GM13977 (cell line): ENCODE measurements at places on chromosomes 5 and 9.

DNA sequence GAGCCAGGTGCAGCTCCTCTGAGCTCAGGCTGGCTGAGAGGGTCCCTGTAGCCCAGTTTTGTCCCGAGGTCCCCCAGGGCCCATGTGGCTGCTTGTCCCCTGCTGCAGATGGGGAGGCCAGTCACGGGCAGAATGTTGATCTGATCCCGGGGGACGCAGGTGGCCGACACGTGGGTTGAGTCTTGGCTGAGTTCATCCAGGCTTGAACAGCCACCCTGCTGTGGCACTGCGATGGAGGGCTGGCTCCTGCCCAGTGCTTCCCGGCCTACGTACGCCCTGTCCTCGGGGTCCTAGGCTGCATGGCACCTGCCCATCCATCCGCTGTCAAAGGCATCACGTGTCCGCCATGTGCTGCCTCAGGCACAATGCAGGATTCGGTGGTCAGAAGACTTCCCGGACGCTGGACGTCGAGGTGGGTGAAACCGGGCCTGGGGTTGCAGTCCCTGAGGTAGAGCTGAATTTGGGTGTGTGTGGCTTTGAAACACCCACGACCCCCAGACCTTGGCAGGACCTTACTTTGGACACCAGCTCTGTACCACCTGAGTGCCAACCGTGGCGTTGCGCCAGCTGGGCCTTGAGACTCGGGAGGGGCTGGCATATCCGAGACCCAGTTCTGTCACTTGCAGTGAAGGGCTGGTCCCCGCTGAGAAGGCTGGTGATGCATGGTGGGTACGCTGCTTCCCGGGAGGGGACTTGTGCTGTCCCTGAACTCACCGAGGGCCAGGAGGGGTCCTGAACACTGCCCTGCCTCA is 22.3 kb downstream of the RXRA start:
- DNase-seq: no peak

DNA sequence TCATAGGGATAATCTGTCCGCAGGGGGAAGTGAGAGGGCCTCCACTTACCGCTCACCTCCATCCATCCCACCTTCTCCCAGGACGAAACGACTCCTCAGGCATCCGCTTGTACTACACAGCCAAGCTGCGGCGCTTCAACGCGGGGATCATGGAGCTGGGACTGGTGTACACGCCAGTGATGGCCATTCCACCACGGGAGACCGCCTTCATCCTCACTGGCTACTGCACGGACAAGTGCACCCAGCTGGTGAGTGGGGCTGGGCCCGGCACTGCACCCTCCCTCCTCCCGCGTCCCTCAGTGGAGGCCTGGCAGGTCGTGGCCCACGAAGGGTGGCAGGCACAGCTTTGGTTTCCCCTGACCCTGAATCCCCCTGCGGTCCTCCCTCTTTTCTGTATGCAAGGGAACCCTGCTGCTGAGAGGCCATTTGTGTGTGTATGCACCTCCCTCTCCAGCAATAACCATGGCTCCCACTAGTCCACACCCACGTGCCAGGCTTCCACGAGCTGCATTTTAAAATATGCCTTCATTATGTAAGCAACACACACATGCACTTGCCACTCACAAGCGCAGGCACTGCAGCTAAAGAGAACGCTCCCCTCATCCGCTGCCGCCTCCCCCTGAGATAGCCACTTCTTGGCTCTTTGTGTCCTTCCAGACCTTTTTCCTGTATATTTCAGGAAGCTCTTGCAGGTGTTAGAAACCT is 11.8 kb downstream of the DBH start:
- DNase-seq: no peak

DNA sequence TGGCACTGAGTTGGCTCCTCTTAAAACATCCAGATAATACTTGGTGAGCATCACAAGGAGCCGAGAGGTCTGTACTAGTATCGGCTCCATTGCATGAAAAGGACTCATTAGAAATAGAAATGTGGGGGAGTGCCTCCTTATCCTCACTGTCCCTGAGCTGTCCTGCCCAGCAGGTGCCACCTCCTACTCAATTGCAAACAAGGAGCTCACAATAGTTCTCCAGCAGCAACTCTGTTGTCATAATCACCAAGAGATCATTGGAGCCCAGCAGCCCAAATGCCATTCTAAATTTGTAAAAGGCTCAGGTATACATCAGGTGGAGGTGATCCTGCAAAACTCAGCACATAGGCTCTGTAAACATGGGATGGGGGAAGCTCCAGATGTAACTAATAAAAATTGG is 99.1 kb downstream of the PLK2 start:
- no peak for DNase-seq

GRCh38 chr5:87300744-87301143 is 33.1 kb downstream of the RASA1 start:
- DNase-seq: no peak

DNA sequence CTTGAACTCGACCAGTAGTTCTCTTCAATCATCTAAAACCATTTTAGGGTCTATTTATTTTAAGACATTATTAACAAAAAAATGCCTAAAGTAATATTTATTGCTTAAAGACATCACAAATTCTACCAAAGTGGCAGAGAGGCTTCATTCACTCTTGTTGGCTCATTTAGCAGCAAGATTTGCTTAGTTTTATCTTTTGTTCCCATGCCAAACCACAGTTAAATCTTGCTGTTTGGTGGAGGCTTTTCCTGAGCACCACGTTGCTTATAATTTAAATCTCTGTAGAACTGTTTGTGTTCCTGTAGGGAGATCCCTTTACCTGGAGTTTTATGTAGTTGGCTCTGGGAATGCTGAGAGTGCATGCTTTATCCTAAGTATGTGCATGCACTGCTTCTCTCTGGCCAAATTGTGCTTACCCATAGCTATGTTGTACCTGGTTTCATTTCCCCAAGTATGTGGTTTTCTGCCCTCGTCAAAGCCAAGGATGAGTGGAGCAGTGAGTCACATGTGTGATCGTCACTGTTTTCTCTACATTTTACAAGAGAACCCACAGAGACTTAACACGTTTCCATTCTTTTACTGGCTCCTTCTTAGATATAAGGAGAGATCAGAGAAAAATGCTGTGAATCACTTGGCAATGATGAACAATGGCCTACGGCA is 42.1 kb upstream of the MAST4 start:
- DNase-seq: peak; percentile 61

DNA sequence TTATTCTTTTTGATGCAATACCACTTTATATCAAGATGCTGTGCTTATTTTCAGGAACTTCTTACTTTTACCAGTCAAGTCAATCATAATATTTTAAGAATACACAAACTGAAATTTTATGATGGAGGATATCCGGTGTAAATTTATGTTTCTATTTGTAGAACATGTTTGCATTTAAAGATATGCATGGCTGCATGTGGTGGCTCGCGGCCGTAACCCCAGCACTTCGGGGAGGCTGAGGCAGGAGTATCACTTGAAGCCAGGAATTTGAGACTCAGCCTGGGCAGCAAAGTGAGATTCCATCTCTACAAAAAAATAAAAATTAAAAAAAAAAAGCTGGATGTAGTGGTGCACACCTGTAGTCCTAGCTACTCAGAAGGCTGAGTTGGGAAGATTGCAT is 73.5 kb upstream of the ALDH1A1 start:
- no peak for DNase-seq

DNA sequence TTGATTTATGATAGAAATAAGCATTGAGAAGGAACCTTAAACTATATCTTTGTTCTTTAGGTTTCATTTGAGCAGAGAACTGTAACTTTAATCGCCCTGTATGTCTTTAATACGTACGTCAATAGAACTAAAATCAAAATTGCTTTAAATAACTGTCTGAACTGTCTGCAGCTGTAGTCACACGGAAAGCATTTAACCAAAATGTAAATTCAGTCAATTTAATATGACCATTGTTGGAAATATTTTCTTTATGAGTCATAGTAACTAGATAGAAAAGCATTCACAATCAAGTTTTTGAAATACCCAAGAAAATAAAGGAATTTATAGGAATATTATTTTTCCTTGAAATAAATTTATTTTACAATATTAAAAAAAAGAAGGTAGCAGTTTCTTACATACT is 157.1 kb upstream of the CDH6 start:
- no peak for DNase-seq

DNA sequence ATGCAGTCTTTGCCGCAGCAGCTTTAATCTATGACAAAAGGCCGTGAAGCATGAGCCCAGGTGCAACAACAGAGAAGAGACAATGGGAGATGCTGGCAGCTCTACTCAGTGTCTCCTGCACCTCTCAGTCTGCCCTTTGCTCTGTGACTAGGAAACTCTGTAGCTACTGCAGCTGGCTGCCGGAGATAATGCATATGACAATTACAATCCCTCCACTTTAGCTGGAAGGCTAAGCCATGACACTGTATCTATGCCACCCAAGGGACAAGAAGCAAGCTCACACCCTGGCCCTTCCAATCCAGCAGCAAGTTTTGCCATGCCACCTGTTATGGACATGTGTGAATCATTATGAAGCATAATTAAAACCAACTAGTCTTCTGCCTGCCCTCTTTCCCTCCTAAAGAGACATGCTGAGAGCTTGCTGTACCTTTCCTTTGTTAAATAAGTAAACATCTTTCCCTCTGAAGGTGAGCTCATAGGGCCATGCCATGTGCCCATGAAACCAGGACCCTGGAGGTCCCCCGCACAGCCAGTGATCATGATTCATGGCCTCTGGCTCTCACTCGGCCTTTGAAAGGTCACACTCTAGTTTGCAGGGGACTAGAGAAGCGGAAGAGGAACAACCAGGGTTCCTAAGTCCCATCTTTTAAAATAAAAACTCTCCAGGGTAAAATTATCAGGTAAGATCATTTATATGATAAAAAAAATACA is 219.4 kb downstream of the SPOCK1 start:
- no peak for DNase-seq

DNA sequence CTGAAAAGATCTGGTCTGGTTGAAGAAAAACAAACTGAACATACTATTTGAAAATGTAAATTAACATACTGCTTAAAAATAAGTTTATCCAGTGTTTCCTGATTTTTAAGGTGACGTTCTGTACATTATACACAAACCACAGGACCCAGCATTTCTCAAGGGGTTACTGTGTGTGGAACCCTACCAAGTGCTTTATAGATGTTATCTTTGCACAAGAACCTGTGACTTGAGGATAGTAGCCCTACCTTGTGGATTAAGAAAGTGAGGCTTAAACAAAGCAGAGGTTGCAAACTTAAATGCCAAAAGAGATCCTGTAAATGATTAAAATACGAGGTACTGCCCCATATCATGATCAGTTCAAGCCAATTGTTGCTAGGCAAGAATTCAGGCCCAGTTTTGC is 4.7 kb downstream of the KLF9 start:
- DNase-seq: no peak

DNA sequence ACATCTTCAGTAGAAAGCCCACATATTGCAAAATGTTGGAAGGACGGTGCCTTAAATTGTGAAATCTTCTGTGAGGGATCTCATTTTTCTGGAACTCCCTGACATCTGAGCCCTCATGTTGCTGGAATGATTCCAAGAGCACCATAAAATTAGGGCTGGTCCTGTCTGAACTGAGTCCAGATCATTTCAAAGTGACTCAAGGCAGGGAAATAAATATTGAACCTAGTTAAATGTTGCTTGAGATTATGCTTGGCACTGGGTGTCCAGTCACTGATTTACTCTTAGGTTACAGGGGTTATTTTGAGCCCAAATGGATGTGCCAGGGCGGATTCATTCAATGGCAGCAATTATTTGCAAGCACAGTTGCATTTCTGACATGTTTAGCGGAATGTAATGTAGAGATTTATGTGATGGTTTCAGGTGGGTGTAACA is 437.0 kb downstream of the PIK3R1 start:
- no peak for DNase-seq

- DNase-seq: no peak
Observed at GRCh38 chr9:20643660-20644059, 21.4 kb upstream of the MLLT3 start.

DNA sequence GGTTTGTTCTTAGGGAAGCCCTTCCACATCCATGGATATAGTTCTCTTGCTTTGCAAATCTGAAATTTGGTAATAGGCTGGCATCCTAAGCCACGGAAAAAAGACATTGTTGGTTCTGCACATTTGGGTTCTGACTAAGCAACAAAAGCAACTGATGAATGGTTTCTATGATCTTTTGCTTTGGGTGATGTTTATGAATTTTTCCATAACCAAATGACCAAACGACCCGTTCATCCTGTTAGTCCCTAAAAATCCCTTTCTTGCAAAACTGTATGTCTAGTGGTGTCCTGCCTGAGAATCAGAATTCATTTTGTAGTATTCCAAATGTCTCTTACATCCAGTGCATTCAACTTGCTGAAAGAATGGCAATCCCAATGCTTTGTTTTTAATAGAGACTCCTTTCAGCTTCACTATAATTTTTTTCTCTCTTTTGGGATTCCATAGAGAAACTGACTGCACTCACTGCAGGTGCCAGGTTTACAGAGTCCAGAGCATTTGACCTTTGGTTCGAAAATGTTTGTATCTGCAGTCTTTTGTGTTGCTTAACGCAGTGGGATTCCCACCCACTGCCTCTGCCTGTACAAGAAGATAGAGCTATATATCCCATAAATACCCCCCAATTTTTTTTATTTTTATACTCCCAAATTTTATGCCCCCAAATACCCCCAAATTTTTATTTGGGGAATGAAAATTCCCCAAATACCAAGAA is 4.7 kb downstream of the SPTAN1 start:
- no peak for DNase-seq

DNA sequence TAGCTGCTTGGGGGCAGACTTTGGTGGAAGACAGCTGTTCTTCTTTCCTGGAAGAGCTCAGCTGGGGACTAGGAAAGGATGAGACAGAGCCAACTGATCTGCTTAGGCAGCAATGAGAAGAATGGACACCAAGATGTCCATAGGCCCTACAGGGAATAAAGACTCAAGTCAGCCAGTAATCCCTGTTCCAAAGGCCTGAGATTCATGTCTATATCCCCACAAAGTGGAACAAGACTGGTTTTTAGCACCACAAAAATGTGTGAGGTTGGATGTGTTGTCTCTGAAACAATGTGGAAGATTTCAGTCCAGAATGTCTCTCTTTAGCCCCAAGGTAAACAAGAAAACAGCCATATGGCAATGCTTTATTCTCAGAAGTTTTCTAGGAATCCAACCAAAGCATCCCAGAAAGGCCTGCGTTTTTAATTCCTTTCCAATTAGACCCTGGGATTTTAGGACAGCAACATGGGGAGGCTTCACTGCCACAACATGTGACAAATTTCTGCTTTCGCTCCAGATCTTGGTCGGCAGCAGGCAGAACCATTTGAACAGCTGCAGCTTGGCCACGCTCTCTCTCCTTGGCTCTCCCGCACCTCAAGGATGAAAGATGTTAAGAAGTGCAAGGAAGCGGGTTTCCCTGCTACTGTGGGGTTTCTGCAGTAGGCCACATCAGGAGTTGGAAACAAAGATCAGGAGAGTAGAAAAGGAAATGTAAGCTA is 245.1 kb downstream of the FSTL4 start:
- no peak for DNase-seq
